ENCODE measurements at places on chromosomes 2 and 18. TPM values are rescaled to one million over a fixed set of nuclear protein-coding genes. Genes with fewer than 3 reads are reported as not detected.

Gene TUBA3E
- total RNA-seq: not detected

Gene MARCHF4
- 8.7 TPM for total RNA-seq

Gene ABCB11
- total RNA-seq: 0.16 TPM

GRCh38 chr2:112519506-112519905 lies 22.8 kb upstream of the POLR1B start:
- DNase-seq: no peak

GRCh38 chr2:42254186-42254895 lies 85.2 kb downstream of the EML4 start:
- DNase-seq: no peak
